ENCODE measurements at places on chromosomes 7 and 10.
A peak's percentile ranks its signal among the peaks of the same experiment; 100 is the strongest.

- H3K4me3 ChIP-seq: peak overlapping the region; percentile 95
- 0 out of 2 replicates have a peak, but pooled peaks cover 4% of the 10 kb centered on the region for H3K36me3 ChIP-seq
- peaks cover 51% of the 10 kb centered on the region for H3K4me1 ChIP-seq
- DNase-seq: no peak
These were observed 353 bp downstream of the EPHB6 start for GRCh38 chr7:142855114-142855743.

DNA sequence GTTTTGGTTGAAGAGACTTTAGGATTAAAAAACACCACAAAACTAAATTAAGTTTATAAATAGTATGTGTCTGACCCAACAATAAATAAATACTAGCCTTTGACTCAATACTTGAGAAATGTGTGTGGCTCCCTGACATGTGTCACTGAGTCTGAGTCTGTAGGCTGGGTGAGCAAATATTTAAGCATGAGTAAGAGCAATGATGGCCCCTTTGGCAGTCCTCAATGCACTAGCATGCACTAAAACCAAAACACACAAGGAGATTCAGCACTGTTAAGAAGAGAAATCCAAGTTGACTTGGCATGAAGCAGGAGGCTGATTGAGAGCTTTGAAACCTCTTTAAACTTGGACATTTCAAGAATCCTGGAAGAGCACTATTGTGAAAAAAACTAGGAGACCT is 37.1 kb downstream of the CCDC71L start:
- H3K4me1 ChIP-seq: peaks cover 30% of the 10 kb centered on the region
- H3K36me3 ChIP-seq: no peaks in the 10 kb centered on the region
- DNase-seq: no peak
- no peak overlapping the region for H3K4me3 ChIP-seq

GRCh38 chr10:69439350-69439739 is 11.9 kb upstream of the TSPAN15 start:
- peak overlapping the region; percentile 42 for H3K4me3 ChIP-seq
- peaks cover 63% of the 10 kb centered on the region for H3K4me1 ChIP-seq
- no peaks in the 10 kb centered on the region for H3K36me3 ChIP-seq
- DNase-seq: peak; percentile 77

GRCh38 chr10:75662715-75663114 is 231.3 kb downstream of the LRMDA start:
- no peak overlapping the region for H3K4me3 ChIP-seq
- H3K27ac ChIP-seq: no peak overlapping the region
- DNase-seq: no peak
- no peaks in the 10 kb centered on the region for H3K36me3 ChIP-seq

- H3K4me3 ChIP-seq: no peak overlapping the region
- H3K4me1 ChIP-seq: no peaks in the 10 kb centered on the region
- H3K36me3 ChIP-seq: no peaks in the 10 kb centered on the region
- no peaks in the 10 kb centered on the region for H3K27me3 ChIP-seq
- H3K27ac ChIP-seq: no peak overlapping the region
- DNase-seq: no peak
These were observed 622.2 kb upstream of the VSTM2A start for GRCh38 chr7:53920011-53920410.

DNA sequence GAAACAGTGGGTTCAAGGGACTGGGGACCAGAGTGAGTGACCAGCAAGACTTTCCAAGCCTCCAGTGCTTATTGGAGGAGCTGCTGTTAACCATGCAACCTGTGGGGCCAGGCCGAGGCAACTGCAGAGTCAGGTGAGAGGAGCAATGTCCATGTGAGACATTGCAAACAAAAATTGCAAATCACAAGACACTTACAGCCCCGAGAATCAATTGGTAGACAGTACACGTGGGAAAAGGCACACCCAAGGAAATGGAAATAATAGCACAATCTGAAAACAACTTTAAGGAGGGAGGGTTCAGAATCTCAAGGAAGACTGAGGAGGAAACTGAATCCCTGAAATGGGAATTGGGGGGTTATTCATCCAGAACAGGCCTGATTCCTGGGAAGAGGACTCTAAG is 72.6 kb downstream of the GLRX3 start:
- no peak for DNase-seq
- no peaks in the 10 kb centered on the region for H3K4me1 ChIP-seq
- no peak overlapping the region for H3K27ac ChIP-seq
- H3K4me3 ChIP-seq: no peak overlapping the region

- H3K27ac ChIP-seq: peak overlapping the region; percentile 33
- H3K4me3 ChIP-seq: no peak overlapping the region
- H3K4me1 ChIP-seq: peaks cover 24% of the 10 kb centered on the region
- no peaks in the 10 kb centered on the region for H3K27me3 ChIP-seq
- no peaks in the 10 kb centered on the region for H3K36me3 ChIP-seq
- DNase-seq: peak; percentile 72
These were observed 24.4 kb downstream of the GSDME start for GRCh38 chr7:24732646-24733413.

- H3K4me3 ChIP-seq: no peak overlapping the region
- H3K27me3 ChIP-seq: peaks cover 70% of the 10 kb centered on the region
- no peaks in the 10 kb centered on the region for H3K36me3 ChIP-seq
- H3K27ac ChIP-seq: no peak overlapping the region
- DNase-seq: no peak
- H3K4me1 ChIP-seq: no peaks in the 10 kb centered on the region
These were observed 371.9 kb upstream of the SHH start for GRCh38 chr7:156184164-156184563.

DNA sequence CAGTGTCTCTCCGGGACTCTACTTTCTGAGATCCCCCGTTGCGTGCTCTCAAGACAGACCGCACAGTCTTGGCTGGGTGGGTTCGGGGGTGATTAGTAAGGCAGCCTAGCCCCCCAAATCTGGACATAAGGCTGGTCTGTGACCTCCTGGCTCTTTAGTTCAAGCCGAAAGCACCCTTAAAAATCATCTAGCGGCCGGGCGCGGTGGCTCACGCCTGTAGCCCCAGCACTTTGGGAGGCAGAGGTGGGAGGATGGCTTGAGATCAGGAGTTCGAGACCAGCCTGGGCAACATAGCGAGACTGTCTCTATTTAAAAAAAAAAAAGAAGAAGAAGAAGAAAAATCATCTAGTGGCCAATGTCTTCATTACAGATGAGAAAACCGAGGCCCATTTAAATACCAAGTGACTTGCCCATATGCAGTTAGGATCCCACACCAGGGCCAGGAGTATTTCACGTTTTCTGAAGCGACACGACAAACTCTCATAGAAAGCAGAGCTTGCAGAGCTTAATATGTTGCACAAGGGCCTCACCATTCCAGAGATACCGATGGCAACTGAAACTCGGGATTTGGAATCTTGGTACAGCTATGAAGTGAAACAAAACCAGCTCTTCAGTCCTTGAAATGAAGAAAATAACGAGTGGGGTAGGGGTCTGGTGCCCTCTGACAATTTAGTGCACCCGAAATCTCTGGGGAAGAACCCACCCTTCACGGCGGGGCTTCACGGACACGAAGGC is 703 bp upstream of the HILPDA start:
- no peaks in the 10 kb centered on the region for H3K27me3 ChIP-seq
- peak overlapping the region; percentile 84 for H3K4me3 ChIP-seq
- DNase-seq: no peak
- H3K27ac ChIP-seq: peak overlapping the region; percentile 56
- H3K36me3 ChIP-seq: peaks cover 11% of the 10 kb centered on the region
- peaks cover 29% of the 10 kb centered on the region for H3K4me1 ChIP-seq

GRCh38 chr7:22351329-22351692 is 5.6 kb downstream of the RAPGEF5 start:
- H3K27ac ChIP-seq: peak overlapping the region; percentile 40
- no peak overlapping the region for H3K4me3 ChIP-seq
- DNase-seq: peak; percentile 88
- H3K36me3 ChIP-seq: no peaks in the 10 kb centered on the region

GRCh38 chr10:111493024-111493625 is 416.3 kb downstream of the ADRA2A start:
- no peaks in the 10 kb centered on the region for H3K27me3 ChIP-seq
- no peaks in the 10 kb centered on the region for H3K36me3 ChIP-seq
- no peak overlapping the region for H3K4me3 ChIP-seq
- no peak overlapping the region for H3K27ac ChIP-seq

GRCh38 chr7:47901542-47901941 is 46.7 kb downstream of the PKD1L1 start:
- H3K4me3 ChIP-seq: peak overlapping the region; percentile 34
- no peaks in the 10 kb centered on the region for H3K36me3 ChIP-seq
- peak overlapping the region; percentile 91 for H3K27ac ChIP-seq

DNA sequence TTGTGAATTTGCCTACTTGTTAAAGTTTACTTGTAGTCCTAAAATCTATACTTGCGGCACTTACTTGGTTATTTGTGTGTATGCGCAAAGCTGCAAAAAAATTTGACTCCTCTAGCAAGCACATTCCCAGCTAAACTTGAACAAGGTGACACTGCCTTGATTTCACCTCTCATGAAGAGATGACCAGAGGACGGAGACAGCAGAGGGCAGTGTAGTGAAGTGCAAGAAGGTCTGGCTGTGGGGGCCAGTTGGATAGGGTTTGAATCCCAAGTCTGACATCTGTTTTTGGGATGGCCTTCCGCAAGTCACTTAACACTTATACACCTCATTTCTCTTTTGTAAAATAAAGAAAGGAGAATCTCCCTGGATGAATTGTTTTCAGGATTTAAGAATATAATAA is 15.7 kb downstream of the SLK start:
- no peak overlapping the region for H3K4me3 ChIP-seq
- no peaks in the 10 kb centered on the region for H3K4me1 ChIP-seq
- no peaks in the 10 kb centered on the region for H3K27me3 ChIP-seq
- no peak overlapping the region for H3K27ac ChIP-seq

DNA sequence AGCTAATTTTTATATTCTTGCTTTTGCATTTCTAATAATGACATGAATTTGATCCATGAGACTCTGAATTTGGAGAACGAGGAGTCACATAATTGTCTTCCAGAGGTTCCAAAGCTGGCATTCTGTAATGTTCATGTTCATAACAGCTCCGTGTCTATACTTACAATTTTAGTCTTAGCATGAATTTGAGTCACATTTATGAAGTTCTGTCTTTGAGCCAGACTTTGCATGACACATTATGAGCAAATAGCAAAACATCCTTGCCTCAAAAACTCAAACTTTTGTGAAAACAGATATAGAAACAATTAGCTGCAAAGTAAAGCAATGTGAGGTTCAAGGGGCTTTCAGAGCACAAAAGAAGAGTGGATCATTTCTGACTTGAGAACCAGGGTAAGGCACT is 44.5 kb upstream of the CAV2 start:
- H3K36me3 ChIP-seq: no peaks in the 10 kb centered on the region
- H3K27ac ChIP-seq: no peak overlapping the region
- H3K4me3 ChIP-seq: no peak overlapping the region
- H3K27me3 ChIP-seq: no peaks in the 10 kb centered on the region
- DNase-seq: no peak

Measured in PC-9 (cell line).